Fibroblast of pulmonary artery (primary cell): ENCODE measurements at places on chromosomes 1 and 21.
A peak's percentile ranks its signal among the peaks of the same experiment; 100 is the strongest.

- DNase-seq = no peak
Measured at GRCh38 chr1:30418939-30419720, 304.3 kb downstream of the MATN1 start.

- no peak for DNase-seq
Measured at GRCh38 chr1:177354247-177354646, 183.5 kb downstream of the BRINP2 start.

- no peak for DNase-seq
Measured at GRCh38 chr1:183081402-183082120, 58.3 kb downstream of the LAMC1 start.

DNA sequence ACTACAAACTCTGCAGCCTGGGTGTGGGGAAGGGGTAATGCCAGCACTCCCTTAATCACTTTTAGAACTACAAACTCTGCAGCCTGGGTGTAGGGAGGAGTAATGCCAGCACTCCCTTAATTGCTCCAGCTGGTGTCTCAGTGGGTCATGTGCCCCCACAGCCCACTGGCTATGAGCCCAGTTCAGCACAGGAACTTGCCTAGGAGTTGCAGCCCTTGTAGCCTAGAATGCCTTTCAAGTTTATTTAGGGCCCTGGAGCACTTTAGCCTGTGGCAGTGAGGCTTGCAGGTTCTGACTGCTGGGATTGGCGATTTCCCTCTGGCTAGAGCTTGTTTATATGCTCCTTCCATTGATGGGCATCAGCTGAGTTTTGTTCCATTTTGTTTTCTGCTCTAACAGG, 17.1 kb downstream of the VN1R5 start:
- DNase-seq = no peak

DNA sequence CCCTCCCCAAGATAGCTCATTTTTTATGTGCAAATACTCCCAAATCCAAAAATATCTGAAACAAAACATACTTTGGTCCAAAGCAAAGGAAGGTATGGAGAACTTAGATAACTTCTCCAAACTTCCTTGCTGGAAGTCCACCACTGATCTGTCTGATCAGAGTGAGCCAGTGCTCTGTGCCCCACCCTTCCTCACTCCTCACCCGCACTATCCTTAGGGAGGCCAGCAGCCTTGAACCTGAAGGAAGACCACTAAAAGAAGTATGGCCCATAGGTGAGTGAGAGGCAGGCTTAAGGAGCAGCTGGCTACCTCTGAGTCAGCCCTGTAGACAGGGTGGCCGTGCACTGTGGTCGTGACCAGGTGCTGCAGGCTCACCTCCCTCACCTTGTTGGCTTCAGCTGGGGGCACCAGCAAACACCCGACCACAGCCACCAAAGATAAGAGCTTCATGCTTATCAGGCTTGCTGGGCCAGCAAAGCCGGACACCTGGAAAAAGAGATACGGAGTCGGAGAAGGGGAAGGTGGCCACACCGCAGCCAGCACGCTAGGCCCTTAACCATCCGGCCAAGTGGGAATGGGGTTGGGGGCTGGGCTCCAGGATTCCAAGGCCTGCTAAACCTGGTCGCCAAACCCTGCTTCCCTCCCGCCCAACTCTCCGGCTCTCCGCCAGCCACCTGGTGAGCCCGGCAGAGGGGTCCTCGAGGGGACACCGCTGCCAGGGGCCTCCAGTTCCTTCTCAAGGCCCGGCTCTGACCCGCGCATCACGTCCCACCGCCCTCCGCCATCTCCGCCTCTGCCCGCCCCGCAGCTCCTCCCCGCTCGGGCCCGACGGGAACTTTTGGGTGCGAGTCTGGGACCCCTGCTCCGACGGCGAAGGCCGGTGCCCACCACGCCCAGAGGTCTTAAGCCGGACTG, 543 bp downstream of the TMEM9 start:
- no peak for DNase-seq

- DNase-seq = no peak
Measured at GRCh38 chr1:25467193-25467592, 36.5 kb downstream of the MACO1 start.

GRCh38 chr1:156754219-156754618, 2.7 kb upstream of the HDGF start:
- no peak for DNase-seq

DNA sequence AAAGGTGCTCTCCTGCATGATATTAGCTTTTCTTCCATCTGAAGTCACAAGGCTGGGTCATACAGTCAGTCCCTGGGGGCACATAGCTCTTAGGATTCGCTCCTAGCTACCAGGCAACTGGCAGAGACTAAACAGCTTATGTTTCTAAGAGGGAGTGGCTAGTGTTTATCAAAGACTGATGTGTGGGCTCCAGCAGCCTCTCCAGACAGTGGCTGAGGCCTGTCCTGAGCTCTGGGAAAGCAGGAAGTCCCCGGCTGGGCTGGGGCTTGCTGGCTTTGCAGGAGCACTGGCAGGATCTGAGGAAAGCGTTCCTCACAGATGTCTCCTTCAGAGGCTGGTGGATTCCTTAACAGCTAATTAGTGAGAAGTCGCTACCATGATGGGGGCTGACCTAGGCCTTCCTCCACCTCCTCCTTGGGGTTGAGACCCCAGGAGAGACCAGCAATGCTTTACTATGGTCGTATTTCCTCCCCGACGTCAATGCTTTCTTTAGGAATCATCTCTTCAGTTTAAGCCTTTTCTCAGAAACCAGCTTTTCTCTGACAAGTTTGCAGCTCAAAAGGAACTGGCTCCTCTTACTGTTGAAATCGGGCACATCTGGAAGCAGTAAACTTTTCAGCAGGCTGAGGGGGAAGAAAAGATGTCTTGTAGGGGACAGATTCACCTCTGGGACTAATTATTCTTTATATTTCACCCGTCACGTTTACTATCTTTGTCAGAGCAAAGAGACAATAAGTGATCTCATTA, 33.5 kb upstream of the HHAT start:
- DNase-seq = peak; percentile 30

DNA sequence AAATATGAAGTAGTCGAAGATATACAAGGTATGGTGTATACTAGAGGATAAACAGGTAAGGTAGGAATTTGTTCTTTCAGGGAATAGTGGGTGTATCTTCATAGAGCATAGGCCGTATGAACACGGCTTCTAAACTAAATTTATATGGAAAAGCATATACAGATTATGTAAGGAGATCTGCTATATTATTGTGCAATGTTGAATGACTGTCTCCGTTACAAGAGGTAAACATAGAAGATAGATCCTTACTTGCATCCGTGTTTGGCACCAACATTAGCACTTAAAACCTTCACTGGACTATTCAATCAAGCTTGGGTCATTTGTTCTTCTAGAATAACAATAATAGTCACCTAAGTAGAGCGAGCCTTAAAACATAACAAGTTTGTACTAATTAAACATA, 45.9 kb downstream of the CLEC20A start:
- no peak for DNase-seq

DNA sequence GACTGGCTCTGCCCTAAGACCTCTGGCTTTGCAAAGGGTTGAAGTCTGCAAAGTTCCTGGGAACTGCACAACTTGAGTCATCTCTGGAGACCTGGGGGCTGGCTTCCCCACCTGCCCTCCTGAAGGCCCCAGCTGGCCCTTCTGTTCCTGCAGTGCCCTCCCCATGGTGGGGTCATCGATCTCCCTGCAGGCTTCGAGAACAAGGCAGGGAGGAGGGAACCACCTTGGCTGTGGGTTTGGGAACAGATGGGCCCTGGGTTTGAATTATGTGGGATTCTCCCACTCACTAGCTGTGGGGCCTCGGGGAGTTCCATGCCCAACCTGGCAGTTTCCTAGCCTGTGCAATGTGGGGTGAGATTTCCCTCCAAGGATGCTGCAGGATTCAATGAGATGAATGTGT, 310.2 kb downstream of the PTPRU start:
- DNase-seq = no peak

DNA sequence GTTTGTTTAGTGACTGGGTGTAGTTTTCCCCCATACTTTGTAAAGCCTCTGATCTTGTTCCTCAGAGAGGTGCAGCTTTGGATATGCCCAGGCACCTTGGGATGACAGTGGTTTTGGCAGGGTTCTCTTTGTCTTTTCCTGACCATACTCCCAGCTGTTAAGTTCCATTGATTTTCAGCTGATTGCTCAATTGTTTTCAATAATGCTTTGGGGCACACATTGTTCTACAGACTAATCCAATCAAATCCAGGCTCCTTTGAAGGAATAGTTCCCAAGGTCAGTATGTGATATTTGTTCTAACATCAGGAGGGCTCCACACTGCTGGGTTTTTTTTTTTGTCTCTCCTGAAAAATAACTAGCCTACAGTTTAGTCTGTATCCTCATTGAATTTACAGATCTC, 24.8 kb downstream of the PPP2R5A start:
- DNase-seq = no peak

GRCh38 chr1:203227371-203228083, 1.9 kb downstream of the CHIT1 start:
- DNase-seq = no peak

DNA sequence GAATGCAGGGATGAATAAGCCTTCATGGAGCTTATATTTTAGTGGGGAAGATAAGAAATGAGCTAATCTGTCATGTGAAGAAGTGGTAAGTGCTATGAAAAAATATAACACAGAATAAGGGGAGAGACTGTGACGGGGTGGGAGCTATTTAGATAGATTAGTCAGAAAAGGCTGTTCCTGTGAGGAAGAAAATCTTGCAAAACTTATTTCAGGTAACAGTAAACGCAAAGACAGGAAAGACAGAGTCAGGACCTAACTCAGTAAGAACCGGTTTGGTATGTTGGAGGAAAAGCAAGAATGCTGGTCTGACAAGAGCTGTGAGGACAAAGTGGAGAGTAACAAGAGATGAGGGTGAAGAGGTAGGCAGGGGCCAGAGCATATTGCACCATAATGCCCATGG, 22.0 kb downstream of the GNAI3 start:
- DNase-seq = peak; percentile 67

GRCh38 chr1:175521249-175522040, 221.9 kb downstream of the TNR start:
- no peak for DNase-seq

GRCh38 chr1:229159668-229160544, 111.0 kb upstream of the RAB4A start:
- no peak for DNase-seq

- DNase-seq = no peak
Measured at GRCh38 chr1:152047413-152047729, 10.6 kb upstream of the S100A11 start.

DNA sequence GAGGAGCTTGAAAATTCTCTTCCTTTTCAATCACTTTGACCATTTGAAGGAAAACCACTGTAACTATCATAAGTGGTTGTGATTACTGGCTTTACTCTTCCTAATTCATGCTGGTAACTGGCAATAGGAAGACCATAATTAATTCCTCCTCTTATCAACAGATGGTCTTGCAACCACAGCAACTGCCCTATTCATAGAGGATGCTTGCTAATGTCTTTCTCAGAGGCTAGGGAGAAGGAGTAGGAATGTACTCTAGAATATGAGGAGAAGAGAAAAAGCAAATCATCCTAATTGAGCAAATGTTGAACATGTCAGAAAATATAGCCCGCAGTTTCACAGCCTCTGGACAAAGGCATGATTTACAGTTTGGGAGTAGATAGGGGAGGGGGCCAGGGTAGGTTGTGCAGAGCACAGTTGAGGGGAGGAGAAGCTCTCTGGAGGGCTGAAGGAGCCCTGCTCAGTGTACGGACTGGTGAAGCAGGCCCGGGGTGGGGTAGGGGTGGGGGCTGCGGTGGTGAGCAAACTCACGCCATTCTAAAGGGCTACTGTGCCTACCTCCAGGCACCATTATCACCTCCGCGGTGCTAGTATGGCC, 192.9 kb downstream of the PCP4 start:
- DNase-seq = no peak

GRCh38 chr1:155137154-155137949, 1.7 kb downstream of the SLC50A1 start:
- no peak for DNase-seq

GRCh38 chr1:7721940-7722669, 49.0 kb upstream of the VAMP3 start:
- DNase-seq = no peak

- DNase-seq = no peak
Measured at GRCh38 chr1:106600626-106601025, 455.8 kb upstream of the PRMT6 start.

DNA sequence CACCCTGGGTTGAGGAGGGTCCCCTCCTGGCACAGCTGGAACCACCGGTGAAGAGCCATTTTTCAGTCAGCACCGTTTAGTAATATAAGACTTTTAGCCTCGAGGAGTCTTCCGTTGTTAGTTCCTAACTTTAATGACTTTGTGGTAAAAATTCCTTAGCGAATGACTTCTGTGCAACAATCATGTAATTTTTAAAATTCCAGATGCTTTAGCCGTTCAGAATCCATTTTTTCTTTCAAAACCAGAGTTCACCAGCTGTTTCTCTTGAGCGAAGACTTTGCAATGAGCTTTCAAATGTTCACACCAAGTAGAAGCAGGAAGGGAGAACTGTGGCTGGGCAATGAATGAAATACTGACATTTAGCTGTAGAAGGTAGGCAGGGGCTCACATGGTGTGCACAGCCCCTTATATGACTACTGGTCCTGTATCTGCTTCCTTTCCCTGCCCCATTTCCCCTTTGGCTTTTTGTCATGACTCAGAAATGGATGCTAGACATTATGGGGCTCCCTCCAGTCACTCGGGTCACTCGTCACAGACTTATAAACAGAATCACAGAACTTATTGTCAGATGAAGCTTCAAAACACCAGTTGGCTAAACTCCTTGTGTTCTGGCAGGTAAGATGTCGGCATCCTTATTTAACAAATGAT, 4.1 kb downstream of the DISC1 start:
- DNase-seq = no peak

- DNase-seq = no peak
Measured at GRCh38 chr1:11485191-11485590, 6.2 kb downstream of the DISP3 start.

DNA sequence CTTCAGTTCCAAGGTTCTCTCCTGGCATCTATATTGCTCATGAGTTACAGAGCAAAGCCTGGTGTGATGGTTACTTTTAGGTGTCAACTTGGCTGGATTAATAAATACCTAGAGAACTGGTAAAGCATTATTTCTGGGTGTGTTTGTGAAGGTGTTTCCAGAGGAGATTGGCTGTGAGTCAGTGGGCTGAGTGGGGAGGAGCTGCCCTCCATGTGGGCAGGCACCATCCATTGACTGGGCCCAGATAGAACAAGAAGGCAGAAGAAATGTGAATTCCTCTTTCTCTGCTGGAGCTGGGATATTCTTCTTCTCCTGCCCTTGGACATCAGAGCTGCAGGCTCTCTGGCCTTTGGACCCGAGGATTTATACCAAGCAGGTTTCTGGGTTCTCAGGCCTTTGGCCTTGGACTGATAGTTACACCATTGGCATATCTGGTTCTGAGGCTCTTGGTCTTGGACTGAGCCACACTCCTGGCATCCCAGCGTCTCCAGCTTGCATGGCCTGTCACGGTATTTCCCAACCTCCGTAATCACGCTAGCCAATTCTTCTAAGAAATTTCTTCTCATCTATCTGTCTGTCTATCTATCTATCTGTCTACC, 44.5 kb downstream of the B3GALT5 start:
- no peak for DNase-seq

GRCh38 chr1:177969825-177970371, at the start of gene SEC16B:
SEC16B (minus strand) TSS chr1:177970058; CDS start chr1:177967981, 2,077 bp downstream.
- DNase-seq = no peak

DNA sequence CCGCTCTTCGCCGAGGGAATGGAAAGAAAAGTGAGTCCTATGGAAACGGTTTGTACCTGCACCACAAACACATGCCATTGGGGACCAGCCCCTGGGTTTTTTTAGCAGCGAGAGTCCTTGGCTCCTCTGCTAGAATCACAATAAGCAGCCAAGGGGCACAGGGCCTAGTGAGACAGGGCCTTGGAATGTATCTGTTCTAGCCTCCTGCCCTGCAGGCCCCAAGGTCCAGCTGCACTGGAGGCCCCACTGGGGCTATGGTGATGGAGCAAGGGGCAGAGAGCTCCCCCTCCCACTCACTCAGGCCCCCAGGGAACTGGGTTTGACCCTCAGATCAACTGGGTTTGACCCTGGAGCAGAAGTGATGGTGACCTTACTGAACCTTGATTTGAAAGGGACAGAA, 14.4 kb downstream of the SHISA4 start:
- DNase-seq = peak; percentile 47
